Naive thymus-derived CD8-positive, alpha-beta T cell (primary cell): ENCODE measurements at places on chromosomes 2 and 18. TPM values are rescaled to one million over a fixed set of nuclear protein-coding genes. Genes with fewer than 3 reads are reported as not detected.

GRCh38 chr2:236755278-236755840, 185.7 kb downstream of the ACKR3 start:
- no peak for DNase-seq

GRCh38 chr18:45539491-45539891, 75.8 kb upstream of the SLC14A2 start:
- DNase-seq: no peak

DNA sequence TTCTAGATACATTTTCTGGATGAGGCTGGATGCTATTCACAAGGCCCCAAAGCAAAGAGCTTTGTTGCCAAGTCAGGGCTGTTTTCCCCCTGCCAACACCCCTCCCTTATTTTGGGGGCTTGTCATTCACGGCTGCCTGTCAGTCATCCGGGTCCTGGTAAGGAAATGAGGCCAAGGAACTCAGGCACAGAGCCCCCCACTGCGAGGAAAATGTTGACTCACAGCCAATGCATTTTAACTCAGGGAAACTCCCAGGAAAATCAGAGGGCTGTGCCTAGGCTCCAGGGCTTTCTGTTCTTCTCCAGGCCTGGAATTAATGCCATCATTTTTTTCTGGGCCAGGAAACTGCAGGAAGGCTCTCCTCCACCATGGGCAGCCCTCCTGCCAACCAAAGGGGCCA, 241.1 kb downstream of the SMAD2 start:
- no peak for DNase-seq

DNA sequence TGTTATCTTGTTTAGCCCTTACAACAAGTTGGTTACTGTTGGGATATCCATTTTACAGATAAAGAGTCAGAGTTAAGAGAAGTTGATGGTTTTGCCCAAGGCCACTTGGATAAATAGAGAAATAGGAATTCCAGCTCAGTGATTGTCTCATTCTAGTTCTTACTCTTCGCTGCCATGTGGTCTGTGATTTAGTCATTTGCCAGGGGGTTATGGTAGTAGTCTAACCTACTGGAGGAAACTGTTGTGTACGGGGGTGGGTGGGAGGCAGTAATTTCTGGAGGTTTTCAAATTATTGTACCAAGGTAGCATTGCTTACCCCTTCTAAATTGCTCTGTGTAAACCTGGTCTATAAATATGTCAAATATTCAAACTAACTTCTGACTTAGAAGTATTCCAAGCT, 110.4 kb downstream of the MAP2 start:
- DNase-seq: no peak

GRCh38 chr18:61893309-61893970, 633 bp upstream of the RNF152 start:
- DNase-seq: peak; percentile 7

GRCh38 chr2:4898706-4899105, 793.5 kb upstream of the SOX11 start:
- DNase-seq: no peak

GRCh38 chr18:4510160-4510559, 55.1 kb upstream of the DLGAP1 start:
- DNase-seq: no peak

GRCh38 chr2:27822049-27822448, 50.5 kb downstream of the MRPL33 start:
- no peak for DNase-seq

GRCh38 chr2:236882930-236883329, 202.8 kb upstream of the COPS8 start:
- no peak for DNase-seq

GRCh38 chr2:397521-397920, 109.6 kb upstream of the ALKAL2 start:
- no peak for DNase-seq

DNA sequence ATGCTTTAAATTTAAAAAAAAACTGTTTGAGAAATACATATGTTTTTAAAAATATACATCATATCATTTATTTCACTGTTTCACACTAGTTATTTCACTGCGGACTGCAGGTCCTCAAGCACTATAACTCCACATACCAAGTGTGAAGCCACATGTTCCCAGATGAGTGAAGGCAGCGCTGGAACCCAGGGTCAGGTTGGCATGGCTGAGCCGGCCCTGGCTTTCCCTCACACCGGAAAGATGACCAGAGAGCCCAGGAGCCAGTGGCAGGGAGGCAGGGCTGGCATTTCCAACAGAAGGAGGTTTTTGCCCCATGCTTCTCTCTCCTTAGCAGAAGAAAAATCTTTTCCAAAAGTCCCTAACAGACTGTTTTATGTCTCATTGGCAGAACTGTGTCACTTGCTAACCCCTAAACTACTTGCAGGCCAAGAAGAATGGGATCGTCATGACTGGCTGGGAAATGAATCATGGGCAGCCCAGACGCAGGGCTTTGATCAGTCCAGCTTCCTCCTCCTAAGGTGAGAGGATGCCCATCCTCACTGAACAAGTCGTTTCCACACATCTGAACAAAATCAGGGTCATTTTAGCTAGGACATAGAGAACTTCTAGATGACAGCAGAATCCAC, 287.6 kb upstream of the HNRNPA3 start:
- no peak for DNase-seq

GRCh38 chr2:100140582-100140981, 1.8 kb downstream of the AFF3 start:
- no peak for DNase-seq

DNA sequence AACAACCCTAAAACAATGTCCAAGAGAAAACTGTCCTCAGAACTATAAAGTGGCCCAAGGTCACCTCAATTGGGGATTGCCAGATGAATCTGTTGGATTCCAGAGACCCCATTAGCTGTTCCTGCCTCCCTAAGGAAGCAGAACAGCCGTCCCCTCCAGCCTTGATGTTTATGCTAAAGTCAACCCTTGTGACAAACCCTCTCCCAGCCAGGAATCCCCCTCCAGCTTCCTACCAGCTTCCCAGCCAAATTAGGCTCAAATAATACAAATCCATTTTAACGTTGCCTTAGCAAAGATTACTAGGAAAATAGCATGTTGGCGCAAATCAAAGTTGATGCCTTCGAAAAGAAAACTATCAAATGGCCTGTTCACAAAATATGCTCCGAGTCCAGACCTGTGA, 105.7 kb upstream of the DAPL1 start:
- DNase-seq: no peak

DNA sequence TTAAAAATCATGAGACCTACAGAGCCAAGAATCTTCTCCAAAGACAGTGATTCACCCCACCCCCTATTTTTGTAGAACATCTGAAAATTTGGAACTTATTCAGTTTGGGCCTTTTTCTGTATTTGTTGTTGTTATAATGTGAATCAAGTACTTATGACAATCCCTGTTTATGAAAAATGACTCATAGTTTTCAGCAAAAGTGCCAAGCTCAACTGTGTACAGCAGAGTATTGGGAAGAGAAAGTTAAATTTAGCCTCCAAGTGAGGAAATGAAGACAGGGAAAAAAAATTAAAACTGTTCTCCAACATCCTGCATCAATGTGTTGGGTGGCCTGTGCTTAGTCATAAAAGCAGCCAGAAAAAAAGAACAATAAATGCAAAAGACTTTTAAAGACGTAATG, 46.2 kb downstream of the LRATD1 start:
- no peak for DNase-seq

DNA sequence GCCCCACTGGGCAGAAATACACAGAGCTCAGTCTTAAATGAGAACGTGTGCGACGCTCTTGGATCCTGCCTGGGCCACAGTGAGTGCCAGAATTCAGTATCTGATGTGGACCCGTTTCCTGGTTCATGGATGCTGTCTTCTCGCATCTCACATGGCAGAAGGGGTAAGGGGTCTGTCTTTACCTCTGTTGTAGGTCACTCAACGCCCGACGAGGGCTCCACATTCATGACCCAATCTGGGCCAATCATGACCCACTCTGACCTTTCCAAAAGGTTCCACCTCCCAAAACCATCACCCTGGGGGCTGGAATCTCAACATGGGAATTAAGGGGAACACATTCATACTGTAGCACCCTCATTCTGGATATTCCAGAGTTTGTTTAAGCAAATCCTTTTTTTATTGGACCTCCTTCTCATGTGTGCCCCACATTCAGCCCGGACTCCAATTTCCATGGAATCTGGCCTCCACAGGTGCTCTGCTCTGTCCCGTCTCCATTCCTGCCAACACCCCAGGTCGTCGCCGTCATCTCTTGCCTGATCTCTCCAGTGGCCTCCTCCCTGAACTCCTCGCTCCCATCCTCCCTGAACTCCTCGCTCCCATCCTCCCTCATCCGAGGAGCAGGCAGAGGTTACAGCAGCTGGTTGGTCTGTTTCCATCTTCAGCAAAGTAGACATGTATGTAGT, 78.9 kb upstream of the OTOS start:
- no peak for DNase-seq

DNA sequence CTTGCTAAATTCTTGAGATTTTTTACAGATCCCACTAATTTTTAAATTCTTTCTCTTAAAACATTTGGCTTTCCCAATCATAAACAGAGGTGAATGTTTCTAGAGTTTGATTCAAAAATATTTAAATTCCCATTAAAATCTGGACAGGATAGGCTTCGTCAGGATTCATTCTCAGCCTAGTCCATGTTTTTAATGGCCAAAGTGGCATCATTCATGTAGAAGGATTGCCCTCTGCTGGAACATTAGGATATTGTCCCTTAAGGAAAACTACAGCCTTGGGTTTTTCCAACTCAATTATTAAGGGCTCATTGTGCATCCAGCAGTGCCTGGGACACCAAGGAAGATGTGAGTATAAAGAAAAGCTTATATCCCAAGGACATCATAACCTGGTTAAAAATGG, 71.7 kb downstream of the TPGS2 start:
- no peak for DNase-seq

GRCh38 chr18:62828852-62829251, 113.5 kb downstream of the PHLPP1 start:
- DNase-seq: no peak

GRCh38 chr2:20446917-20447436, at the start of gene RHOB:
Gene RHOB, plus strand, starts transcription at chr2:20447074. Its CDS starts 392 bp downstream, at chr2:20447466.
- DNase-seq: peak; percentile 88

- no peak for DNase-seq
Measured at GRCh38 chr2:97726261-97727064, 13.1 kb downstream of the ZAP70 start.

- peak; percentile 9 for DNase-seq
Measured at GRCh38 chr2:174158003-174158402, 90.3 kb downstream of the OLA1 start.

DNA sequence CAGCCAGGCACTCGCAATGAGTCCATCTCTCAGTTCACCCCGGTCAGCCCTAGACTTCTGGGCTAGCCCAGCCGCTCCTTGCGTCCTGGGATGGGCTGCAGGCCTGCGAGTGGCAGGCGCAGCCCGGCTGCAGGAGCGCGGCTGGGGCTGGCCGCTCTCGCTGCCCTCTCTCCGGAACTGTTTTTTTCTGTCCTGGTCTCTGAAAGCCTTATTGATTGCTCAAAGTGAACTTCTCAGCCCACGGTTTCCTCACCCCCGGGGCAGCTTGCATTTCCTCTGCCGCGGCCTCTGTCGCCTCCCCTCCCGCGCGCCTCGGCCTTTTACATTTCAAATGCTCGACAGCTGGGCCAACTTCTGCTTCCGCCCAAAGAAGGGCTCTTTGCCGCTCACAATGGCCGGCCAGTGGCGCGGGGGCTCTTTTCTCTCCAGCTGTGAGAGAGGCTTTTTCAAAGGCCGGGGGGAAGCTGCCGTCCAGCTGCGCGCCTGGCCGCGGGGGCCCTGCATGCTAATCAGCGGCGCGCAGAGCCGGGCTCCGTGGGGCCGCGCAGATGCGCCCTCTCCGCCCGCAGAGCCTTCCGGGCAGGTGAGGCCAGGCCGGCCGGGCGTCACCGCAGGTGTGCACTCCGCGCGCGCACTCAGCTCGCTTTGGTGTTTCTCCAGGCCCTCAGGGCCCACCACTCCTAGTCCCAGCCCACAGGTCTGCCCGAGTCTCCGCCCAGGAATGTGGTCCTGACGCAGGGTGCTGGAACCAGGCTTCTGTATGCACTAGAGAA, 513.8 kb downstream of the RNF144A start:
- no peak for DNase-seq

DNA sequence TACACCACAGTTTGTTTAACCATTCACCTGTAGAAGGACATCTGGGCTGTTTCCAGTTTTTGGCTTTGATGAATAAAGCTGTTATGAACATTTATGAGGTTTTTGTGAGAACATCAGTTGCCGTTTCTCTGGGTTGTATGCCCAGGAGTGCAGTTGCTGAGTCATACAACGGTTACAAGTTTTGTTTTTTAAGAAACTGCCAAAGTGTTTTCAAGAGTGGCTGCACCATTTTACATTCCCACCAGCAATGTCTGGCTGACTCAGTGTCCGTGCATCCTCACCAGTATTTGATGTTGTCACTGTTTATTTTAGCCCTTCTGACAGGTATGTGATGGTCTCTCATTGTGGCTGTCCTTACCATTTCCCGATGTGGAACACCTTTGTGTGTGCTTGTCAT, 48.0 kb upstream of the GPR17 start:
- no peak for DNase-seq

DNA sequence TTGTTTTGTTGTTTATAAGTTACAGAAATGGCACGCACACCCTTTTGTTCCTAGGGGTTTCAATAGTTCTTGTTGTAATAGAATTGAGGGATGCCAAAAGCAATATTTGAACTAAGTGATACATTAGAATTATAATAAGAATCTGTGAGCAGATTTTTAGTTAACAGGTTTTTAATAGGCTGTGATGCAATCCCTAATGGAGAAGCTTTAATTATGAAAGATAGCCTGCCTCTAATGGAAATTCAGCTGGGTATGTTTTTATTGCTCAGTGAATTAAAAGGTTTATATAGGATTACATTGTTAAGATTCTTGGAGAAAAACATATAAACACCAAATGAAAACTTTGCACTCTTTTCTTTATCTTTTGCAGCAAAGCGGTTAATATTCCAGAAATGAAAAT, 131.1 kb downstream of the PPP1R1C start:
- no peak for DNase-seq

GRCh38 chr2:164568317-164568716, 53.0 kb downstream of the GRB14 start:
- DNase-seq: no peak

DNA sequence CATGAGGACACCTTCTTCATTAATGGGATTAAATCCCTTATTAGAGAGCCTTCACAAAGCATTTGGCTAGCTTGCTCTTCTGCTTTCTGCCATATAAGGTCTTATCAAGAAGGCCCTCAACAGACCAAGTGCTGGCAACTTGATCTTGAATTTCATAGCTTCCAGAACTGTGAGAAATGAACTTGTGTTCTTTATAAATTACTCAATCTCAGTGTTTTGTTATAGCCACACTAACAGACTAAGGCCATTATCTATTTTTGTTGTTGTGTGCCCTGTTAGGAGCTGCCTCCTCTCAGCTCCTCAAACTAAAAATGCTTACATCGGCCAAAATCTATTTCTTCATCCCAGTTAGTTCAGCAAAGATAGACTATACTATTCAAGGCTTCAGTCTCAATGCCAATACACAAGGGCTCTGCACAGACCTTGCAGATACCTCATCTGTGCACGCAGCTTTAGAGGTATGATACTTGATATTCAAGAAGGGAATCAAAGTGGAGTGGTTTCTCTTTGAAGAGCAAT, 182.9 kb downstream of the GPD2 start:
- no peak for DNase-seq

- no peak for DNase-seq
Measured at GRCh38 chr18:76771192-76771799, 51.1 kb upstream of the ZNF236 start.

COLEC11 gene
- 1.9 TPM for total RNA-seq

REEP1 gene
- total RNA-seq: not detected

MC5R gene
- not detected for total RNA-seq

GALNT3 gene
- total RNA-seq: 3.2 TPM

VAMP5 gene
- 24.6 TPM for total RNA-seq

UBR3 gene
- 43.5 TPM for total RNA-seq

TACR1 gene
- total RNA-seq: not detected

LIMS3 gene
- total RNA-seq: 0.23 TPM

DSEL gene
- total RNA-seq: 2.5 TPM

GALNT13 gene
- not detected for total RNA-seq
